ENCODE measurements at places on chromosomes 4 and X.

GRCh38 chrX:153662266-153662665 lies 11.3 kb downstream of the PNCK start:
- DNase-seq = peak; percentile 51

- no peak for DNase-seq
Observed at GRCh38 chr4:86757468-86757867, 91.7 kb downstream of the SLC10A6 start.

GRCh38 chr4:8254076-8254475 lies 15.5 kb upstream of the HTRA3 start:
- DNase-seq = no peak

DNA sequence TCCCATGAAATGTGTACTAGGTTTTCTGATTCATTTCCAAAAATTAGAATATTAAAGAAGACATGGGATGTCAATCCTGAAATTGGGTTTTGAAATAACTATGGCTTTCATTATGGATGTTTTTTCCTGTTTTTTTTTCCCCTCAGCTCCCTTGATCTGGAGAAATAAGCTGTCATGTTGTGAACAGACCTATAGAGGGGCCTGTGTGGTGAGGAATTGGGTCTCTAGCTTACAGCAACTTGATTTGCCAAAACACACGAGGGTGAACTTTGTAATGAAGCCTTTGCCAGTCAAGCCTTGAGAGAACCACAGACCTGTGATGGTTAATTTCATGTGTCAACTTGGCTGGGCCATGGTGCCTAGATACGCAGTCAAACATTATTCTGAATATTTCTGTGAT lies 2413.6 kb downstream of the PCDH7 start:
- DNase-seq = no peak

DNA sequence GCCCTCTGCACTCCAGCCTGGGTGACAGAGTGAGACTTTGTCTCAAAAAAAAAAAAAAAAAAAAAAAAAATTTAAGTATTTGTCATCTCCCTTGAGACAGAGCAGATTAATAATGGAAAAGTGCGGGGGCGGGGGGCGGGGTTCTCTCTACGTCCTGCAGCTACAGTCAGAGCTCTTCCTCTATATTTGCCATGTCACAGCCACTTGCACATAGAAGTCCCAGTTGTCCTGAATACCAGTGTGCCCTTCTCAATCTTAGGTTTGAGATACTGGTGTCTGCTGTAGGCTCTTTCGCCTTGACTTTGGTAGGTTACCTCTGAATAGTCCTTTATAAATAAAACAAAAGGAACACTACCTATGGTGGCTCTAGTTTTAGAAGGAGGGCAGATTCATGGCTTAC lies 237.8 kb upstream of the PGRMC2 start:
- DNase-seq = no peak

DNA sequence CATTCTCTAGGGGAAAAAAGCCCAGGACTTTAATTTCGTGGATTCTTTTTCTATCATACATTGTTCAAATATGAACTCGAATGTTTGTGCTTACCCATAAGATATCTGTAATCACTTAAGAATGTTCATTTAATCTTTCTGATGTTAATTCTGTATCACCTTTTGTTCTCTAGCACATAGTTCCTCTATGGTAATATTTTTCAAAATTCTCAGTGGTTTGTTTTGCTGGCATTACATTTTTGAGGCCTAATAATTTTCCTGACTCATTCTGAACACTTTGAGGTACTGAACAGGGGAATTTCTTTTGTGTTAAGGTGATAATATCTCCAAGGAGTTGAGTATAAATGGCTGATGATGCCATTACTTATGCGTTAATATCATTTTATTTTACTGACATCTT lies 490.7 kb upstream of the PITX2 start:
- no peak for DNase-seq

DNA sequence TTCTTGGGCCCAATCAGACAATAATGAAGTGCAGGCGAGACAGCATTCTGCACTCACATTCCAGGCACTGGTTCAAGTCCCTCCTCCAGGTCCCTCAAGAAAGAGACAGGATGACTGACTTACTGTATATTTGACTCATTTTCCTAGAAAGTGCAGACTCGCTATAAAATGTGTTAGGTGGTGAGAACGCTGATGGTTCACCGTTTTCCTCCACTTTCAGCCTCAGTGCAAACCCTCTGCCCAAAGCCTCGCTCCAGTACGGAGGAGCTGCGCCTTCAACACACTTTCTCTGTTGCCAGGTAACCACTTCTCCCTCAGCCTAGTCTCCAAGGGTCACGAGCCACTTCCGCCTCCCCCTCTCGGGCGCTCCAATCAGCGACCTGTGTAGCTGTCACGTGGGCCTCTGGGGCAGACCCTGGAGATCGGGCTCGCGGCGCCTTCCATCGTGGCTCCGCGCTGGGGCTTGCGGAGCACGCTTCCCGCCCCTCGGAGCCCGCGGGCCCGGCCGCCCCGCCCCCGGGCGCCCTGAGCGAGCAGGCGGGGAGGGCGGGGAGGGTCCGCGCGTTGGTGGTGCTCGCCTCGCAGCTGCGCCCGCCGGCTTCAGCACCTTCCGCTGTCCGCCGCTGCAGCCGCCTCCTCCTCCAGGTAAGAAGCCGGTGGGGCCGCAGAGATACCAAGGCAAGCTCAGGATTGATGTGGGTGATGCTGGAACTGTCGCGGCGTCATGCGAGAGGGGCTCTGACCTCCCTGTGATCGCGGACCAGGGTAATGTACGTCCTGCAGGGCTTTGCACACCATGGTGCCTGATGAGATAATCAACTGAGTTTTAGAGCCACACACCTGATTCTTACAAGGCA lies at the start of gene WDR17:
WDR17 (plus strand) TSS at position 407 of the 857 bp plus-strand sequence. CDS start 45,740 bp downstream, outside the sequence.
- DNase-seq = peak; percentile 69

DNA sequence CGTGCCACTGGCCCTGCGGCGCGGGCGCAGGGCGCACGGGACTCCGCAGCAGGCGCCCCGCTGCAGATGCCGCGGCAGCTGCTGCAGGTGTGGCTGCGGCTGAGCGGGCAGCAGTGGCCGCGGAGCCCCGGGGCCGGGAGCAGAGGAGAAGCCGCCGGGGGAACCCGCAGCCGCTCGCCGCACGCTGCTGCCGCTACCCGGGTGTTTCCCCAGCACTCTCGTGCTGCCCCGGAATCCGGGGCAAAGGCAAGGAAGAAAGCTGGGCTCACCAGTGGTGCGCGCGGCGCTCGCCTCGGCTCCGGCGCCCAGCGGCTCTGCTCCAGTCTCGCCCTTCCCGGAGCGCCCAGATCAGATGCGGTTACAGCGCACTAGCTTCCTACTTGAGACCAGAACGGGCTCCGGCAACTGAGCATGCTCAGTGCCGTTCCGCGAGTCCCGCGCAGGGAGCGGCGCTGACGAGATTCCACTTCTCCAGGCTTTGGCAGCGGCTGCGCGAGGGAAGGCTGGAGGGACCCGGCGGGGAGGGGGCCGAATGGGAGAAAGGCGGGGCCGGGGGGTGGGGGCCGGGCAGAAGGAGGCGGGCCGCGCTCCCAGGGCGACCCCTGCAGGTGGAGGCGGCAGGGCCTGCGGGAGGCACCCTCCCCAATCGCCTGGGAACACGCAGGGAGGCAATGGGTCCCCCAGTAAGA lies at the start of gene APBB2:
APBB2 (minus strand) TSS at position 407 of the 689 bp plus-strand sequence. CDS start 181,288 bp downstream, outside the sequence.
- peak; percentile 40 for DNase-seq

DNA sequence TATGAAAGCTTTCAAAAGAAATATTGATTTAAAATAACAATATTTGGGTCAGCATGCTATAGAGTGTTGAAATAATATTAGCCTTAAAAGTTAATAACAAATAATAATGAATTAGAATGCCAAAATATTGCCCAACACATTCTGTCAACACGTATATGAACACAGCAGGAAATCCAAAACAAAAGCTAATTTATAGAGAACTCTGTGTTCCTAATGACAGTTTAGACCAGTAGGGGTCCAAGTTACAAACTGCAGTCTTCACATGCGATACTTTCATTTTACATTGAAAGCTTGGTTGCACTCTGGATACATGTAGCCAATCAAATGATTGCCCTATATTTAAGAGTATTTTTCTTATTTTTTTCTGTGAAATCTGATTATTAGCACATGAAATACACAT lies 274.4 kb downstream of the DCTD start:
- DNase-seq = no peak

GRCh38 chr4:101071241-101071640 lies 276.1 kb downstream of the PPP3CA start:
- no peak for DNase-seq

DNA sequence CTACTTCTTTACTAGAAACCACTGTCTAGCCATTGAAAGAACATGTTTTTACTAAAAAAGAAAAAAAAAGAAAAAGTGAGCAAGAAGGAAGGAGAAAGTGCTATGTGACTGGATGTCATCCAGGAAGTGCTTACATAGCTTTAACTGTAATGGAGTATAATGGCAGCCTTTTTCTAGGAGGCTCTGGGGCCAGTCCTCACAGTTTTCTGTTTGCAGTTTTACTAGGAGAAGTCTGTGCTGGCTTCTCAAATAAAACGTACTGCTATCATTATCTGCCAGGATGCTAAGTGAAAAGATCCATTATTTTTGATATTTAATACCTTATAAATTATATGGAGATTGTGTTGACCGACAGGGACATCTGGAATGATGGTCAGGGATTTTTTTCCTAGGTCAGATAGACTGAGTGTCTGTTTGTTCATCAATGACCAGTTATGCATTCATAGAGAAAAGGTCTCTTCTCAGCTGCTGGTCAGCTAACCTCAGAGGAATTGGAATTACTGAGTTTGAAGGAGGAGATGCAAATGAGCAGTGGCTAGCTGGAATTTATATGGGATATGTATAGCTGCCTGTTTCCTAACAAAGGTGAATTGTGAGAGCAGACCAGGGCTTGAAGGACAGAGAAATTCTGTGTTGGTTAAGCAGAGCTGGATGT lies 21.7 kb downstream of the LPAR4 start:
- no peak for DNase-seq

DNA sequence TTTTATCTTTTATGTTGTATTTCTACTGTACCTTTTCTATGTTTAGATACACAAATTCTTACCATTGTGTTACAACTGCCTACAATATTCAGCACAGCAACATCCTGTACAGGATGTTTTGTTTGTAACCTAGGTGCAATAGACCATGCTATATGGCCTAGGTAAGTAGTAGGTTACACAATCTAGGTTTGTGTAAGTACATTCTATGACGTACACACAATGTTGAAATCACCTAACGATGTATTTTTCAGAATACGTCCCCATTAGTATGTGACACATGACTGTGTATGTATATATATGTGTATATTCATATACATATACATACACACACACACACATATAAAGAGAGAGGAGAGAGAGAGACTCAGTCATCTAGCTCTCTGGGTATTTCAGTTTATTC lies 103.5 kb downstream of the CLNK start:
- DNase-seq = no peak

DNA sequence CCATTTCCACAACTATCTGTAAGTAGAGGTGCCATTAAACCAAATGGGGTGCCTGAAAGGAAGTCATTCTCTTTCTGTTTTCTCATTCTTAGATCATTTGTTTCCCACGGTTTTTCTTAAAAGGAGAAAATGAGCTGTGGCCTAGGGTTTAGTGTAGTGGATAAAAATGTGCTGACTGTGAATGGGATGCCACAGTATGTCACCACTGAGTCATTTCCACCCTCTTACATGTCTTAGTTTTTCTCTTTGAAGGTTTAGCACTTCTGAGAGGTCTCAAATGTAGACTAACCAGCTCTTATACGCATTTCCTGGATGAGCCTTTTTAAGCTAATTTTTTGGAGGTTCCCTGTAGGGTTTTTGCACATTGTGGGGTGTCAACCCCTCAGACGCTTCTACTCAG lies 244.5 kb upstream of the SPANXN1 start:
- no peak for DNase-seq

GRCh38 chrX:70509078-70509477 lies 64.4 kb downstream of the DLG3 start:
- no peak for DNase-seq

GRCh38 chrX:28177202-28177601 lies 196.0 kb upstream of the DCAF8L1 start:
- DNase-seq = no peak

- DNase-seq = no peak
Observed at GRCh38 chrX:24204331-24204730, 54.8 kb downstream of the ZFX start.

- DNase-seq = no peak
Observed at GRCh38 chr4:188941524-188942119, 802.4 kb downstream of the TRIML1 start.

DNA sequence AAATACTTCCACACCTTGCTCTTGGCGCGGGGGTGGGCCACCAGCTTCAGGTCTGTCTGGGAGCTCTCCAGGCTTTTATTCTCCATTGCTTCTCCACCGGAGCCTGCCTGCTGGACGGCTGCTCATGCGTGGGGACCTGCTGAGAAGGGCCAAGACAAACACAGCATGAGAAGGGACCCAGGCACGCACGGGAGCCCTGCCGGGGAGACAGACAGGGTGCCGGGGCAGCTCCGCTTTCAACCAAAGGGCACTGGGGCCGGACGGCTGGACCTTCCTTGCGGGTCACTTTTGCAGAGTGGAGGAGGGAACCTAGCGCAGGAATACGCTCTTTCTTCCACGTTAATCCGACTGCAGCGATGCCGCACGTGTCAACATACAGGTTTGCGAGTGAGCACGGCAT lies 10.1 kb downstream of the DHRSX start:
- no peak for DNase-seq

DNA sequence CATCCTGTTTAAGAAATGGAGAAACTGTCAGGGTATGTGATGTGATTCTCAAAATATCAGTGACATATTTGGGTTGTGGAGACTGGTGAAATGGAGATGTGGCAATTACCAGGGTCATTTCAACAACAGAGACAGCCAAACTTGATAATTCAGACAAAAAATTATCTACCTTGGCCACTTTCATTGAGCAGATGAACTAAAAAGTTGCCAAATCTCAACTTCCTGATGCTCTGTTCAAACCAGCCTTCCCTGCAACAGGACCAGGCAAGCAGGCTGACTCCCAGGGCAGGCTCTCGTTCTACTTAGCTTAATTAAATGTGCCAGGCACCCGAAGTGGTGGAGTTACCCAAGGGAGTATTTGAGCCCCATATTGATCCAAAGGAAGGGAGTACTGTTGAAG lies 199.6 kb downstream of the AFF2 start:
- DNase-seq = no peak
